Amniotic epithelial cell (primary cell): ENCODE measurements at places on chromosomes 12 and 14.

DNA sequence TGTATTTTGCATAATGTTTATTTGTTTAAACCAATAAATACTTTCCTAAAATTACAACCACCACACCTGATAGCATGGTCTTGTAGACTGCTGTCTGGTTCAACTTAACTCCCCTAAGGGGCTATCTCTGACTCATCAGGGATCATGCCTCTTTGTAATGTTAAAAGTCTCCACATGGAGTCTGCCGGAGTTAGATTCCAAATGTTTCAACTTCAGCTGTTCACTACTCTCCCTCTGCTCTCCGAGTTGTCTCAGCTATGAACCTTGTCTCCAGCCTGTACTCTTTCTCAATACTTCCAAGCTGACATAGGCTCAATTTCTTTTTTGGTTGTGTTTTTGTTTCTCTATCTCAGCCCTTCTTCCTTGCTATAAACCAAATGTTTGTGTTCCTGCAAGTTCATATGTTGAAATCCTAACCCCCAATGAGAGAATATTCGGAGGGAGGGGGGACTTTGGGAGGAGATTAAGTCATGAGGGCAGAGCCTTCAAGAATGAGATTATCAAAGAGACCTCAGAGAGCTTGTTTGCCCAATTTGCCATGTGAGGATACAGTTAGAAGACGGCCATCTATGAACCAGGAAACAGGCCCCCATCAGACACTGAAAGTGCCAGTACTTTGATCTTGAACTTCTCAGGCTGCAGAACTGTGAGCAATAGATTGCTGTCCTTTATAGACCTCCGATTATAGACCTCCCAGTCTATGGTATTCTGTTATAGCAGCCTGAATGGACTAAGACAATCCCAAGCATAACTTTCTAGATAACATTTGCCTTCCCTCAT, 858.2 kb downstream of the VRK1 start:
- no peak for DNase-seq

GRCh38 chr12:62210422-62210821, 49.8 kb upstream of the USP15 start:
- DNase-seq, result peak; percentile 71

GRCh38 chr14:87901236-87901635, 91.7 kb downstream of the GALC start:
- DNase-seq, result no peak

DNA sequence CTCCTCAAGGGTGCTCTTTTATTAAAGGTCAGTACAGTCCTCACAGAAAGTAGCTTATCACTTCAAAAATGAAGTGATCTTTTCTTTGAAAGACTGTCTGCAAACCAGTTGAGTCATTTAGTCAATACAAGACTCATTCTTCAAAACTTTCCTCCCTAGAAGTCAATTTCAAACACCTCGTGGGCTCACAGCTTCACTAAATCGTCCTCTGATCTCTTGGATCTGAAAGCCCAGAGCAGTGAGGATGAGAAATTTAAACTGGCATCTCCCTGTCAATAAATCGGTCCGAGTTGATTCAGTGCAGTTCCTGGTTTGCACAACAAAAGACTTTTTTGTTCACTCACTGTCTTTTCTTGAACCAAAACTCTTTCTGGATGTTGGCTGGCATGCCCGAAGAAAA, 44.5 kb downstream of the NUAK1 start:
- DNase-seq, result no peak

DNA sequence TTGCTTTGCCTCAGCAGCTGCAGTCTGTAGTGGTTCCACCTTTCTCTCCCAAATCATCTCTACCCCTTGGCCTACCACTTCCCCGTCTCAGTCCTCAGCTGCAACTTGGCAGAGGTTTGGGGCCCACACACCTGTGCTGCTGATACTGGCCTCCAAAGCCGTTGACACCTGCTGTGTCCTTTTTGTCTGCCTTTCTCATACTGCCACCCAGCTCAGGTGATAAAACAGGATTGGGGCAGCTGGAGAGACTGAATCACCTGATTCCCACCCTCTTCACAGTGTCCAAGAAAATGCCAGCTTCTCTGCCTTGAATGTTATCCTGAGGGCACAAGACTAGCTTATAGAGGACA, 103.7 kb downstream of the ETV6 start:
- DNase-seq, result no peak

DNA sequence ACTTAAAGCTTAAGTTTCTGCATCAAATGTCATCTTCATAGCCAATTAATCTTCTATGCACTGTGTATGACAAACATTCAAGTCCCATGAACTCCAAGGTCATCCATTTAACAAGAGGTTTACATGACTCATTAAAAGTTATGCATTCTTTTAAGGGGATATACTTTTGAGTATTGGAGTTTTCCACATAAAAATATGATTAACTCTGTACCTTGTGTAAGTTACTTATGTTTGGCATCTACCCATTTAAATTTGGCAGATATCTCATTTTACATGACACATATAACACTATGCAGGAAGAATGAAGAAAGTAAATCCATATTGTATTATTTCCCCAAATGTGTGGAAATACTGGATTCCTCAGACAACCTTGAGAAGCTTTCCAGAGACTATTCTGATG, 240.2 kb downstream of the PAX9 start:
- peak; percentile 8 for DNase-seq
